ENCODE measurements at places on chromosomes 1 and 21. TPM values are rescaled to one million over a fixed set of nuclear protein-coding genes. Genes with fewer than 3 reads are reported as not detected.

HORMAD1 gene
- 0.34 TPM for total RNA-seq

DMRTA2 gene
- total RNA-seq = not detected

RHEX gene
- not detected for total RNA-seq

TNFRSF4 gene
- total RNA-seq = not detected

ALPL gene
- not detected for total RNA-seq

SEC16B gene
- total RNA-seq = 0.31 TPM

OR2M3 gene
- total RNA-seq = not detected

RPL5 gene
- 819 TPM for total RNA-seq

INSRR gene
- total RNA-seq = not detected

OR2G6 gene
- not detected for total RNA-seq

TMEM63A gene
- 22.0 TPM for total RNA-seq

PROX1 gene
- 0.36 TPM for total RNA-seq

HRNR gene
- not detected for total RNA-seq

IFNLR1 gene
- under 0.01 TPM for total RNA-seq

MCOLN2 gene
- 6.2 TPM for total RNA-seq

RGS18 gene
- not detected for total RNA-seq

CFAP141 gene
- not detected for total RNA-seq

HNRNPR gene
- 59.5 TPM for total RNA-seq

FUCA1 gene
- 16.9 TPM for total RNA-seq

LMOD1 gene
- total RNA-seq = under 0.01 TPM

TMPRSS2 gene
- 0.46 TPM for total RNA-seq

ESRRG gene
- total RNA-seq = 0.73 TPM

ATAD3C gene
- not detected for total RNA-seq

THEM5 gene
- total RNA-seq = not detected

GJA4 gene
- total RNA-seq = not detected

CELA2A gene
- total RNA-seq = not detected

CA14 gene
- 77.8 TPM for total RNA-seq

CSF1 gene
- 17.6 TPM for total RNA-seq

RIPK4 gene
- total RNA-seq = 32.7 TPM

SGIP1 gene
- 58.2 TPM for total RNA-seq

ERG gene
- total RNA-seq = 0.34 TPM

MTARC2 gene
- 5.2 TPM for total RNA-seq

SH2D1B gene
- total RNA-seq = not detected

MYOC gene
- not detected for total RNA-seq

Data from melanocyte of skin (primary cell).